Cardiac muscle cell (in vitro differentiated cells and primary cell): ENCODE measurements at places on chromosomes 11 and 22. TPM values are rescaled to one million over a fixed set of nuclear protein-coding genes. Genes with fewer than 3 reads are reported as not detected.
A peak's percentile ranks its signal among the peaks of the same experiment; 100 is the strongest.

Gene FHIP1B
- 27.5 and 46.8 TPM in 2 replicates for total RNA-seq

DNA sequence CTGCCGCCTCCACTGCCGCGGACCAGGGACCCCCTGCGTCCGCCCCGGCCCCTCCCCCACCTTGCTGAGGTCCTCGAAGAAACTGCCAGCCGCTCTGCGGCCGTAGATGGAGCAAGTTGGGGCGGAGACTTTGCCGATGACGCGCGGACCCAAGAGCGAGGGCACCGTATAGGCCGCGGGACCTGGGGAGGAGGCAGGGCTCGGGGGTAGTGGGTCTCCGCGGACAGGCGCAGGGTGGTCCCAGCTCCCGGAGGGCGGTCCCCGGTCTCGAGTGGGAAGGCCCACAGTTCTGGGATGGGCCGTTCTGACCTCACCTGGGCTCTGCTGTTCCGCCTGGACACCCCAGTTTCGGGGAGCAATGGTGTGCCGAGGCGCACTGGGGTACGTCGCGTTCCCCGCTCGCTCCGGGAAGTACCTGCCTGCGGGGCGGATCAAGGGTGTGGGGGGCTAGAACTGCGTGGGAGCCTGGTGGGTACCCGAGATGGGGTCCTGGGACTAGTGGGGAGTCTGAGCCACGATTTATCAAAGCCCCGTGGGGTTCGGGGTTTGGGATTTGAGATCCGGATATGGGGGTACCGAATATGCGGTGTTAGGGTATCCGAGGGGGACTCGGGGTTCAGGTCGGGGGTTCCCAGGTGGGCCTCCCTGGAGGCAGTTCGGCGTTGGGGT, 1.2 kb upstream of the TYMP start:
- DNase-seq, result peak; percentile 95

GRCh38 chr11:97574976-97575665, 1185.3 kb downstream of the JRKL start:
- no peak for DNase-seq

DNA sequence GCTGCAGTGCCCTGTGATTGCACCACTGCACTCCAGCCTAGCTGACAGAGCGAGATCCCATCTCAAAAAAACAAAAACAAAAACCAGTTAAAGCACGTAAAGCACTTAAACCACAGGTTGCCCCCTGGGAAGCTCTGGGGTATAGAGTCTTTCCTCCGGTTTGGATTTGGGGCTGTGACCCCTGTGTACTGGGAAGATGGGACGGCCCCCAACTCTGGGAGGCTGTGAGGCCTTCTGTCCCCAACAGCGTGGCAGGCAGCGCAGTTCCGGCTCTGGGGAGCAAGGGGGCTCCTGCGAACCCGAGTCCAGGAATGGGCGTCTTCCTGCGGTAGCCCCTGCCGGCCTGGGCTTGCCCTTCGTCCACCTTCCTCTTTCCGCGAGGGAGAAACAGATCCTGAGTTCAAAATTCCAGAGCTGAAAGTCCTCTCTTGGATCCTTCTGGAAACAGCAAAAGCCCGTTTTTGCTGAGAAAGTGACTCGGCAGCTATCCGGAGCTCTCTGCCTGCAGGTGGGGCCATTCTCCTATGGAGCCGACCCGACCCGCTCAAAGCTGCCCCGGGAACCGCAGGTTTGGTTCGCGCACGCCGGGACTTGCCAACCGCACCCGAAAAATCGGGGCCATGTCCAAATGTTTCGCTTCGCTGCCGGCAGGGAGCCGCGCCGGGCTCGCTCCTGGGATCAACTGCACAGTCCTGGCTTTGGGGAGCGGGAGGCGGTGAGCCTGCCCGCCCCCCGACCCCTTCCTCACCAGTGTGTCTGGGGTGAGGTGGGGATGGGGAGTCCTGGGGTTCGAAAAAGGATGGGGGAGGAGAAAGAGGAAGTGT, 36.3 kb upstream of the POLA2 start:
- peak; percentile 74 for DNase-seq

- DNase-seq, result no peak
Observed at GRCh38 chr11:36240801-36241200, 48.4 kb downstream of the COMMD9 start.

DNA sequence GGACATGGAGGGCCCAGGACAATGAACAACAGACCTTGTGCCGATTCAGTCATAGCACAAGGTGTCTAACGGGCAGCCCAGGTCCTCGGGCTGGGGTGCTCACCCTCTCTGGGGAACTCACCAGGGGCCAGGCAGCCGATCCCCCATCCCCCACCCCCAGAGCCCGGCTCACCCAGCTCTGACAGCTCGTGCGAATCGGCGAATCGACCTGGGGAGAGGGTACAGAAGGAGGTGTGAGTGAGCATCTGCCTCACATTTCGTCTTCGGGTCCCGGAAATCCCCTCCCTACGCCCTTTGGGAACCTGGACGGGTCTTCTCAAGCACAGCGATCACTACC, 423 bp downstream of the PEX16 start:
- DNase-seq, result no peak

DNA sequence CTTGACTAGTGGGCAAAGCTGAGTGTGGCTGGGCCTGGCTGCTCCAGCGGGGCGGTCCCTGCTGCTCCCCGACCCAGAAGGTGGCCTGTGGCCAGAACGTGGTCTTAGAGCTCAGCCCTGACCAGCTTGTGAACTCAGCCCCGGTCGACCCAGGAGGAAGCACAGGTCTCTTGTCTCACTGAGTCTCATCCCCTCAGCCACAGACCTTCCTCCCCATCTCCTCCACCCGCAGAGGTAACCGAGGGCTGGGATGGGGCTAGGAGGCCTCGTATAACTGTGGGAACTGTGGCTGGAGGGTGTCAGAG, 546.2 kb upstream of the B3GAT1 start:
- DNase-seq, result no peak

Gene TBX10
- total RNA-seq, result not detected in 2 replicates

- DNase-seq, result peak; percentile 87
Observed at GRCh38 chr22:42294034-42294985, 23.9 kb upstream of the TCF20 start.

Gene HTR3B
- not detected in 2 replicates for total RNA-seq

GRCh38 chr11:60984149-60984548, 12.7 kb downstream of the CD6 start:
- DNase-seq, result no peak

- no peak for DNase-seq
Observed at GRCh38 chr11:128717516-128717915, 23.6 kb downstream of the FLI1 start.

DNA sequence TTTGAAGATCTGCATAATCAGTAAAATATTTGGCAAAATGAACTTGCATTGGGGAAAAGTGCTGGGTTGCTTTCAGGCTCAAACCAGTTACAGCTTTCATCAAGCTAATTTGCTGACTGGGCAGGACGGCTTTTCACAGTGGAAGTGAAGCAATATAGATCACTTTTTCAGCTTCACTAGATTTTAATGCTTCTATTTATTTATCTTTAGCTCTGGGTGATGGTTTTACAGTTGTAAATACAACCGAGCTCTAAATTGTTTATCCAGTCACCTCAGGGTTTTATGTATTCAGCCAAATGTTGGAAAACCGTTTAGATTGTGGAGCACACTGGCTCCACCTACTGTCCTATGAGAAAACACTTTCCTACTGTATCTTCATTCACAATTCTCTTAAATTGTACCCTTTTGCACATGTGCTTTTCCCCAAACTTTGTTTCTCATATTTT, 58.2 kb downstream of the ACER3 start:
- peak; percentile 55 for DNase-seq

GRCh38 chr11:32985600-32985999, 30.1 kb upstream of the DEPDC7 start:
- no peak for DNase-seq

GRCh38 chr11:10287140-10287539, 6.9 kb downstream of the SBF2 start:
- DNase-seq, result no peak

- peak; percentile 83 for DNase-seq
Observed at GRCh38 chr22:31377612-31378011, 21.8 kb upstream of the DRG1 start.

DNA sequence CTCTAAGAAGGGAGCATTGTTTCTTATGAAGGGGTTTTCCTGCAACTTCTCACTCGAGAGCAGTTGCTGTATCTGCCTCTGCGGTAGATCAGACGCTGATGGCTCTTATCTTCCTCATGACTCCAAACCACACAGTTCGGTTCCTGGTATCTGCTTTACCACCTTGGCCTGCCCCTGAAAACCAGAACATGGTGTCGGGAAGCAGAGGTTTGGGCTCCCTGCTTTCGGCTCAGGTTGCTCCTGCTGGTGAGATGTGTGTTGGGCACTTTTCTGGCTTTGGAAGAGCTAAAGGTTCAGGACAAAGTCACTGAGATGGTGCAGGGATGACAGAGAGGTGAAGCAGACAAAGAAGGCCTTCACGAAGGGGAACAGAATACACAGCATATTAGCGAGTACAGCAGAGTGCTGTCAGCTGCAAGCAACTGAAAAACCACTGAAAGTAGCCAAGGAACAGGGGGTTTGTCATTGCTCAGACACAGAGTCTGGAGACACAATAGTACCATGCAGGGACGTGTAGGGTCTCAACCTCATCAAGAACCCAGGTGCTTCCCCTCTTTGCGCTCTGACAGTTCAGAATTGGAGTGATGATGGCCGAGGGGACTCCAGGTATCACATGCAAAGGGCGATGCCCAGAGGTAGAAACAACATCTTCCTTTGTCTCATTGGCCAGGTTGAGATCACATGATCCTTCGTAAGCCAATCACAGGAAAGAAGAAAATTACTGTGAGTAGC, 11.9 kb upstream of the CSF2RB start:
- DNase-seq, result no peak

Gene GPHA2
- not detected in 2 replicates for total RNA-seq

DNA sequence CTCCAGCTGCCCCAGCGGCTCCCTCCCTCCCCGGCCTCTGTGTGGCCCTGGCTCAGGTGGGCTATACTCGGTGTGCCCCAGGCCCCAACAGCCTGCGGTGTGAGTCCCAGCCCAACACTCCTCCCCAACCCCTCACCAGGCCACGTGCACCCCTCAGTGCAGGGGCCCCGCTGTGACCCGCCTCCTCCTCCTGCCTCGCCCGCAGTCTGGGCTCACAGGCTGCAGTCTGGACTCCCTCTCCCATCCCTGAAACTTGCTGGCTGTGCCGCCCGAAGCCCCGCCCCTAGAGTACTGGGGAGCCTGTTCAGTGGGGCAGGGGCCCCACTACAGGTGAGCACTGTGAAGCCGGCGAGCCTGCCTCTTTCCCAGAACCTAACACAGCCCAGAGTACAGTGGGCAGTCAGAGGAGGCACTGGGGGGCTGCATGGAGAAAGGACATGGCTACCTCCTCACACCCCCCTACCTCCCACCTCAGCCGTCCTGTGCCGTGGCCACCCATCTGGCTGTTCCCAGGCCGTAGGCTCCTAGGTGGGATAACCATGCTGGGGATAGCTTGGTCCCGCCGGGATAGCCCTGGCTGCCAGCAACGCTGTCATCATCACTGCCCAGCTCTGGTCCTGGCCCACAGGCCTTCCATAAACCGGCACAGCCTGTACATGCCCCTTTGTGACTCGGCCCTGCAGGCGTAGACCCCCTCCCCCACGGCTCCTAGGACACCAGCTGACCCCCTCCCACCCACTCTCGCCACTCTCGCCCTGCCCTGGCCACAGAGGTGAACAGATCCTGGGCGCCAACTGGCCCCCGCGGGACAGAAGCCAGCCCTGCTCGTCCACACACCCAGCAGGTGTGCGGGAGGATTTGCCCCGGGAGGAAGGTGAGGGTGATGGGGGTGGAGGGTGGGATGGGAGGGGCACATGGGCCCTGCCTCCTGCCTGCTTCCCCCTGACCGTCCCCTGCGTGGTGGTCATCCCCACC, 29.7 kb downstream of the CELSR1 start:
- no peak for DNase-seq

- peak; percentile 10 for DNase-seq
Observed at GRCh38 chr11:104256525-104256924, 92.6 kb upstream of the PDGFD start.

- DNase-seq, result no peak
Observed at GRCh38 chr11:117725048-117725734, 71.8 kb downstream of the DSCAML1 start.

GRCh38 chr11:112790286-112790685, 170.9 kb upstream of the NCAM1 start:
- DNase-seq, result no peak
